ENCODE measurements at places on chromosomes 7 and 10. TPM values are rescaled to one million over a fixed set of nuclear protein-coding genes. Genes with fewer than 3 reads are reported as not detected.

SPDYE5 gene
- not detected for total RNA-seq

PLXDC2 gene
- total RNA-seq = 24.0 TPM

CHCHD3 gene
- total RNA-seq = 154 TPM

FGL2 gene
- total RNA-seq = 13.3 TPM

TAF6 gene
- total RNA-seq = 41.7 TPM

CRHR2 gene
- total RNA-seq = 0.47 TPM

SP4 gene
- total RNA-seq = 205 TPM

FKBP6 gene
- total RNA-seq = not detected

SYT15B gene
- total RNA-seq = 1.5 TPM

All from right atrium auricular region (tissue), 2 donors.